HCT116 (cell line): ENCODE measurements at places on chromosomes 6 and 20.

DNA sequence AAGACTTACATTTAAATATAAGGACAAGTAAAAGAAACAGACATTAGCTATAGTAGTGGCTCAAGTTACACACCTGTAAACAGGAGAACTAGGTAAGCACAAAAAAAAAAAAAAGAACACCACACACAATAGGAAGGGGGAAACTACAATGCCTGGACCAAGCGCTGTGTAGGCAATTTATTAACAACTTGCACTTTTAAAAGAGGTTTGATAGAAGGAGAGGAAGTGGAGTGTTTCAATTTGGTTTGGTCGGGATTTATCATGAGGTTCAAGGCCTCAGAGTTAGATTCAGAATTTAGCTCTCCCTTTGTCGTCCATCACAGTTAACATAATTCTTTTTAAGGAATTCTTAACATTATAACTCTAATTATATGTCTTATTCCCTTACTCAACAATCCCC lies 1.1 kb upstream of the USP49 start:
- no peak for DNase-seq

- no peak for DNase-seq
These were observed 20.0 kb downstream of the TULP4 start for GRCh38 chr6:158332237-158332636.

DNA sequence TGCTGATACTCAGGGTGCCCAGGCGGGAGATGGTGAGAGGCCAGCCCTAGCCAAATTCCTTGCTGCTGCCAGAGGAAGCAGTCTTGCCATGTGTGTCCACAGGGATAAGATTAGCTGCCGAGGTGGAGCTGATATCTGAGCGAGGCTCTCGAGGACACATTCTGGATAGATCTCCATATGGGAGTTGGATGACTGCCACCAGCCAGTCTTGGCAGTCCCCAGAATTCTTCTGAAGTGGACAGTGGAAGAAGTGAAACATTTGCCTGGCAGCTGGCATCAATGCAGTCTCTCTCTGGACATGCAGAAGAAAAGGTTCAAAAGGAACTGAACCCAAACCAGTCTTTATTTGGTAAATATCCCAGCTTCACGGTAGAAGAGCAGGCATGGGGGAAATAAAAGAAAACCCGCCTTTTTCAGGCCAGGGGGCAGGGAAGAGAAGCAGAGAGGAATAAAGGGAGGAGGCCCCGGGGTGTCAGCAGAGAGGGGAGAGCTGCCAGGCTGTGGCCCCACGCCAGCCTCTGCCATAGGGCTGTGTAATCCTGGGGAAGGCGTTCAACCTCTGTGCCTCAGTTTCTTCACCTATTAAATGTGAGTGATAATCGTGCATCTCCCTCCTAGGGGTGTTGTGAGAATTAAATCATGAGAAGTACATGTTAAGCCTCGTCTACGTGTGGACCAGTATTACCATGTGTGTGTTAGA lies 3.7 kb upstream of the FUCA2 start:
- DNase-seq: no peak

DNA sequence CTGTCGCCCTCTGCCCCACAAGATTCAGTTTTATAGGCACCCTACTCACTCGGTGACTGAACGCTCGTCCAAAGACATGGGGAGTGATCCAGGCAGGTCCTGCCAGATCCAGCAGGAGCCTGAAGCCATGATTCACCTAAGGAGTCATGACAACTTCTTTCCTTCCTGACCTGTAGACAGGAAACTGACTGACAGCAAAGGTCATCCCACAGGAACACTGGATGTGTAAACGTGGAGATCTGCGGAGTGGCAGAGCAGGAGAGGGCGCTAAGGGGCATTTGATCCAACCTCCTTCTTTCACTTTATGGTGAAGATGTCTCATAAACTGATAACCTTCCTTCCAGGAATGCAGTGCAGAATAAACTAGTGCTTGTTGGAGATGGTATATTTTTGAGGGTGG lies 192.2 kb downstream of the GJA10 start:
- DNase-seq: peak; percentile 35

- no peak for DNase-seq
These were observed 76.7 kb downstream of the PLEKHG1 start for GRCh38 chr6:150676344-150676743.

DNA sequence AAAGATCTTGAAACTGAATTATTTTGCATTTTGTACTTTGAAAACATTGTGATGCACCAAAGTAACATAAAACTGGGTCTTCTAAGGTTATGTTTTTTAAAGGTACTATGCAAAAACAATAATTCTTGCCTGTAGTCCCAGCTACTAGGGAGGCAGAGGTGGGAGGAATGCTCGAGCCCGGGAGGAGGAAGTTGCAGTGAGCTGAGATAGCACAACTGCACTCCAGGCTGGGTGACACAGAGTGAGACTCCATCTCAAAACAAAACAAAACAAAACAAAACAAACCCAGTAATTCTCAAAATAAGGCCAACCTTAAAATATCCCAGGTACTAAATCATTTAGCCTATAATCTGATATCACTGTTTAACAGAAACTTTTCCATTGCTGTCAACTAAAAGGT lies 269.6 kb downstream of the KHDC1L start:
- no peak for DNase-seq

GRCh38 chr6:2132416-2132815 lies 113.0 kb downstream of the GMDS start:
- DNase-seq: peak; percentile 66

- no peak for DNase-seq
These were observed 75.4 kb downstream of the RPP40 start for GRCh38 chr6:4928426-4928825.

GRCh38 chr6:154304191-154304590 lies 52.4 kb downstream of the IPCEF1 start:
- no peak for DNase-seq

DNA sequence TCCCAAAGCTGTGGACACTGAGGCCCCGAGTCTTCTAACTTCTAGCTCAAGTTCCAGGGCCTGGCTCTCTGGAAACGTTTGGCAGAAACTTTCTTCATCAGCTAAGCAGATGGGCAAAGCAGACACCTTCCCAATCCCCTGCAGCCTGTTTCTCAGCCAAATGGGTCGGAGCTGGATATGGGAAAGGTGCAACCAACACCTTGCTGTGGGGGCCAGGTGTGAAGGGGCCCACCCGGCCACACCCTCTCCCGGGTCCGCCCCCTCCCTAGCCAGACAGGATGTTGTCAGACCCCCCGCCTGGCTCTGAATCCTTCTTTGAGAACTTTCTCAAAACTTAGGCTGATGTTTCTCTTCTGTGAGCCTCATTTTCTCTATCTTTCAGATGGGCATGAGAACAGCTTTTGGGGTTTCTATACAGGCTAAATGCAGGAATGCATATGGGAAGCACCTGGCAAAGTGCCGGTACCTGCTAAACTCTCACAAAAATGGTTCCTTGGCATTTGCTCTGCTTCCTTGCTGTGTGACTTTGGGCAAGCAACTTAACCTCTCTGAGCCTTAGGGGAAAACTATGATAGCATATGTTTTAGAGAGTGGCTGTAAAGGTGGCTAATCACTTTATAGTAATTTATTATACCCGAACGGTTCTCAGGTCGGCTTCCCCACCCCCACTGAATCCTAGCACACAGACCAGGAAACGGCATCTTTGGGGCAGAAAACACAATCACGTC lies 1.8 kb downstream of the SNAI1 start:
- no peak for DNase-seq

GRCh38 chr6:130776287-130776925 lies 50.8 kb upstream of the SMLR1 start:
- DNase-seq: no peak

GRCh38 chr6:139912735-139913400 lies 538.4 kb upstream of the CITED2 start:
- no peak for DNase-seq

GRCh38 chr20:59153832-59154231 lies 9.8 kb upstream of the ZNF831 start:
- no peak for DNase-seq

- DNase-seq: no peak
These were observed 81.1 kb downstream of the PLCG1 start for GRCh38 chr20:41218466-41218865.

DNA sequence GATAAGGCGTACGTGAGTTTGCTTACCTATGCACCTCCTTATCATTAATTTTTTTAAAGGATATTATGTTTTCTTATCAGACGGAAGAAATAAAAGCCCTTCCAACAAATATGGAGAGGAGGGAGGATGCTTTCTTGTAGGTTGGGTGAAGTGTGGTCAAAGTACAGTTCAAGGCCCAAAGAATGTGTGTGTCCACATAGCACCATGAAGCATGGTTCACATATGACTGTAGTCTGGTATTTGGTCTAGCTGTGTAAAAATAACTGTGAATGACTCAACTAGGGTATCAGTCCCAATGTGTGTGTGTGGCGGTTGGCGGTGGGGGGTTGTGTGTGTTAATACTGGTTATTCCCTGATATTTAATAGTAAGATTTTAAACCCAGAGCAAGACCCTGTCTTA lies 212.7 kb downstream of the TMEM242 start:
- no peak for DNase-seq

- DNase-seq: no peak
These were observed 19.2 kb downstream of the PHACTR3 start for GRCh38 chr20:59623583-59623982.

DNA sequence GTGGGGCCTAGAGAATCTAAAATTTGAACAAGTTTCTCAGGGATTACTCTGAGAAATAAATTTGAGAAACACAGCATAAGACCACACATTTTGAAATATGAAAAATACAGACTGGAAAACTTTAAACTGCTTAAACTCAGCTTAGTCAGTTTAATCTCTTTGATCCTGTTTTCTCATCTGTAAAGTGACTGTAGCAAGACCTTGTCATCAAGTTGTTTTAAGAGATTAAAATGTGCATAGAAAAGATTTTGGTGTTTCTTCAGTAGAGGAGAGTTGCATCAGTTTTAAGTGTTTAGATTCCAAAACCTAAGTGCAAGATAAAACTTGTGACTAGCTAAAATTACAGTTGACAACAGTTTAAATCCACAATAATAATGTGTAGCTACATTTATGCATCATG lies 8.1 kb upstream of the BCKDHB start:
- DNase-seq: no peak

GRCh38 chr6:26075063-26075717 lies 12.0 kb upstream of the HFE start:
- no peak for DNase-seq

DNA sequence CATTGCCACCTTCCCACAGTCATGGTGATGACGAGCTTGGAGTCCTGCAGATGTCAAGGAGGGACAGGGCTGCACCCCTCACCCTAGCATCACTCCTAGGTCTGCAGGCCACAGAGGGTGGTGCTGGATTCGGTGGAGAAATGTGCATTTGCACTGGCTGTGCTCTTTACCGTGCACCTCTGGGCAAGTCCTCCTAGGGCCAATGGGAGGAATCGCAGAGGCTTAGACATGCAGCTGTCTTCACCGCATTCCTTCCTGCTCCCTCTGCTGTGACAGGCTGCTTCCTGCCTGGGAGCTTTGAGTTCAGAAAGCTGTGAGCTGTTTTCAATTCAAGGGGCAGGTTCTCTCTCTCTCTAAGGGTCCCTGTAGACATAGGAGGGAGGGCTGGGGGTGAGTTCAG lies 85.1 kb downstream of the EDN3 start:
- DNase-seq: no peak

DNA sequence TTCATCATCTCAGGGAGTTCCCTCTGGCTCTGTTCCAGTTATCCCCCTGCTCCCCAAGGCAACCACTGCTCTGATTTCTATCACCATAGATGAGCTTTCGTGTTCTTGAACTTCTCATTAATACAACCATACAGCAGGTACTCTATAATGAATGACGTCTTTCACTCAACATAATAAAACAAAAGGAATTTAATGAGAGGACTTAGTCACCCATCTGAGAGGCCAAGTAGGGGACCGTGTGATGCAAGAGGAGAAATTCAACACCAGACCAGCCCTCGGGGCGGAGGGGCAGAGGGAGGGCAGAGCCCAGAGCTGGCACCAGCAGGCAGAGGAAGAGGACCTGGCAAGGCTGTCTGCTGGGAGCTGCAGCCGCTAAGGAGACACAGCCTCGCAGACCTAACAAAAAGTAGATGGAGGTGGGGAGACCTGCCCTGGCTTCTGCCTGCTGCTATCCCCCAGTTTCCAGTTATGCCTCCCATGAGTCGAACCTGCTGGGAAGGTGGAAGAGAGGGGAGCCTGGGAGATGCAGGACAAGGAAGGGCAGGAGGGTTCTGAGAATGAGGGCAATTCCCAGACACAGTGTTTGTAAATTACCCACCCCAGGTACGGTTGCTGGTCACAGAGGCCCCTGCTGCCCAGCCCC lies 13.8 kb downstream of the CCN5 start:
- DNase-seq: peak; percentile 87

DNA sequence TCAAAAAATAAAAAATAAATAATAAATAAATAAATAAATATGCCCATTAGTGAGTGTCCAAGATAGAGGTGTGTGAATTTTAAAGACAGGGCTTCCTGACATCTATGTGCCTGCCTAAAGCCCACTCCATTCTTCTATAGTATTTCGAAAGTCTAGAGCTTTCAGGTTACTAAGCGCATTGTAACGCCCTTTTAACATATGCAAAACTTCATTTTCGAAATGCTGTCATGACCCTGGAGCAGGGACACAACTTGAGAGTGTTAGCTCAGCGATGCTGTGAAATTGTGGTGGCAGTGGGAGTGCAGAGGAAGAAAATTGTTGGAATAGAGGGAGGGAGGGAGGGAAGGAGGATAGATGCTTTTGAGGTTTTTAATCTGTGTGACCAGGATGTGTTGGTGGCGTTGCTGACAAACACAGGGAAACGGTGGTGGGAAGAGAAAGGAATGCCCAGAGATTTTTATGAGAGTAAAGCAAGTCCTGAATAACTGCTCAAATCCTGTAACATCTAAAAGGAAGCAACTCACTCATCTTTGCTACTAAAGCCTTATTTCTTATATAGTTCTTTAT lies 169.3 kb downstream of the ARID1B start:
- DNase-seq: no peak

- DNase-seq: no peak
These were observed 2.8 kb downstream of the PREX1 start for GRCh38 chr20:48824830-48825565.

GRCh38 chr6:123997223-123997622 lies 193.6 kb downstream of the NKAIN2 start:
- no peak for DNase-seq

DNA sequence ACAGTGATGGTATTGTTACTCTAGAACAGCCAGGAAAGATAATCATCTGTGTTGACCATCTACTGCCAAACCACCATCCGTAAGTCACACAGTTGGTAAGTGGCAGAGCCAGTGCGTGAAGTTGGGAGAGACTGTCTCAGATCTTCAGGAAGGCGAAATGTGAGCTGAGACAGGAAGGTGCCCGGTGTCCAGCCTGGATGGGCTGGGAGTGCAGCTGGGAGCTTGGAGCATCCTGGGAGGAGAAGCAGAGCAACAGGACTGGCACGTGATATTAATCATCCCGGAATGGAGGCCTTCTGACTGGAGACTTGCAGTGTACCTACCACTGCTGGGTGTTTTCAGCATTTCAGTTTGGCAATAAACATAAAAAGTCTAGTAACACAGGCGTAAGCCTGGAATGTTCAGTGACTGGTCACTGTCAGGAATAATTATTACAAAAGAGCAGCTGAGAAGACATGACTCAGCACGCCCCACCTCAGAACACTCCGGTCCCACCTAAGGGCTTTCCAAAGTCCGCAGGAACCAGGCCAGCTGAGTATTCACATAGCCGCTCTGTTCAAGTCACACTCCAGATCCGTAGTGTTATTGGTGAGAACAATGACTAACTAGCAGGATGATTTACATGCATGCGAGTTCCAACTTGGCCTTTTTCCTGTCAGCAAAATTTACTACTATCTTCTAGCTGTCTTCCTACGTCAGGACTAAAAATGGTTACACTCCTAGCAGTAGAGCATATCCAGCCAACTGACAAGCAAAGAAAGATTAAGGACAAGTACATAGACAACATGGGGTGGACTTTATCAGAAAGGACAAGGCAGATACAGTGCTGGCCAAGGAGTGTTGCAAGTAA lies 45.1 kb upstream of the PNRC1 start:
- no peak for DNase-seq
